ENCODE measurements at places on chromosomes 7 and 10. TPM values are rescaled to one million over a fixed set of nuclear protein-coding genes. Genes with fewer than 3 reads are reported as not detected.

- no peak for DNase-seq
- H3K4me3 ChIP-seq: no peak overlapping the region
- H3K27me3 ChIP-seq: no peaks in the 10 kb centered on the region
- no peaks in the 10 kb centered on the region for H3K36me3 ChIP-seq
These were observed 721.0 kb upstream of the LRRTM3 start for GRCh38 chr10:66204838-66205237.

- DNase-seq: no peak
- no peaks in the 10 kb centered on the region for H3K36me3 ChIP-seq
- H3K27me3 ChIP-seq: no peaks in the 10 kb centered on the region
- H3K4me3 ChIP-seq: no peak overlapping the region
- H3K27ac ChIP-seq: no peak overlapping the region
These were observed 30.1 kb downstream of the NUDCD3 start for GRCh38 chr7:44460325-44460724.

DNA sequence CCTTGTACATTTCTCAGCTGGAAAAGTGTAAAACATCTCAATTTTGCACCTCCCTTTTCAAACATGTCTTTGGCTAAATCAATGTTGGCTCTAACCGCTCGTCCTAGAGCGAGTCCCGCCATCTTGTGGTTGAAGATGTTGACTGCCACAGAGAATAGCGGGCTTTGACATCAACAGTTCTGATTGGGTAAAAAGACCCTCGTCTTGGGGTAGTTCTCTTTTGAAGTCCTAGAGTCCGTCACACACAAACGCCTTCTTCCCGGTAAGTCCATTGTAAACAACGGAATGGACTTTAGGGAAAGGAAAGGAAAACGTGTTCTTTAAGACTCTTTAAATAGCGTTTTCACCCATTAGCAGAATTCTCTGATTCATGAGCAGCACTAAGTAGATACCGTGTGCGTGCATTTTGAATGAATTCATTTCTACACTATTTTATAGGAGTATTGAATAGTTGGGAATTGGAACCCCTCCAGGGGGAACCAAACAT, 452 bp upstream of the RPP30 start:
- peak; percentile 65 for DNase-seq
- peaks cover 7% of the 10 kb centered on the region for H3K4me1 ChIP-seq
- H3K4me3 ChIP-seq: peak overlapping the region; percentile 69
- H3K27ac ChIP-seq: peak overlapping the region; percentile 35
- H3K27me3 ChIP-seq: no peaks in the 10 kb centered on the region
- peaks cover 10% of the 10 kb centered on the region for H3K36me3 ChIP-seq

PNLIPRP1 gene
- not detected for total RNA-seq

PON3 gene
- 19.7 TPM for total RNA-seq

DNA sequence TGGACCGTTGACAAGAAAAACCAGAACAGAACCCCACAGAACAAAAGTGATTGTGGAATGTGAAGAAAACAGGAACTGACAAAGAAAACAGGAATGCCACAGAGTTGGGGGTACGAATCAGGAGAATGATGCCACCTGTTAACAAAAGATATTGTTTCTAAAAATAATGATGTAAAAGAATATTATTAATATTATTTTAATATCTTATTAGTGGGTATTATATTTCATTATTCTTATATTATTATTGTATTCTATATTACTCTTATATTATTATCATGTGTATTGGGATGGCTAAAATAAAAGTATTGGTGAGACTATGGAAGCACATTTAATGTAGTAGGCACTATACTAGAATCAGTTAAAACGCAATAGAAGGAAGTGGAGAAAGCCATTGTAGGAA, 659.0 kb upstream of the PCDH15 start:
- H3K4me1 ChIP-seq: no peaks in the 10 kb centered on the region
- no peak for DNase-seq
- H3K27ac ChIP-seq: no peak overlapping the region
- no peaks in the 10 kb centered on the region for H3K27me3 ChIP-seq
- H3K4me3 ChIP-seq: no peak overlapping the region

GRCh38 chr10:42956045-42956444, 120.8 kb upstream of the RET start:
- H3K27me3 ChIP-seq: peaks cover 14% of the 10 kb centered on the region
- H3K4me1 ChIP-seq: peaks cover 6% of the 10 kb centered on the region
- no peak overlapping the region for H3K4me3 ChIP-seq
- no peaks in the 10 kb centered on the region for H3K36me3 ChIP-seq
- DNase-seq: no peak

- H3K4me1 ChIP-seq: peaks cover 12% of the 10 kb centered on the region
- no peaks in the 10 kb centered on the region for H3K27me3 ChIP-seq
- no peaks in the 10 kb centered on the region for H3K36me3 ChIP-seq
These were observed 339.8 kb downstream of the FRMD4A start for GRCh38 chr10:13990946-13991345.

DNA sequence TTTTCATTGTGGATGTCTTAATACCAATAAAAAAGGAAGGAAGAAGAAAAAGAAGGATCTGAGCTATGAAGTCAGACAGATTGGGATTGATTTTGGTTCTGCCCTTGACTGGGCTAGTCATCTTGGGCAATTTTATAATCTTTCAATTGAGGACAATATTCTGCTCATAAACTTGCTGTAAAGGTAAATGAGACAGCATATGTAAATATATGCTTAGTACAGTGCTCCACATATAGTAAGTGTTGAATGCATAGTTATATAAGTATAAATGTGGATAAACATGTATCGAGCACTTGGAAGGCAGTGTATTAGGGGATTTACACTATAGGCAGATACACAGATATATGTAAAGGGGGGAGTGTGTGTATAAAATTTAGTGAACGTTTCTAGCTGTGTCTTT, 85.1 kb downstream of the ST7 start:
- peaks cover 6% of the 10 kb centered on the region for H3K4me1 ChIP-seq
- no peaks in the 10 kb centered on the region for H3K36me3 ChIP-seq
- H3K4me3 ChIP-seq: no peak overlapping the region

PAPSS2 gene
- total RNA-seq: 183 TPM

GRCh38 chr7:69800495-69800894, 202.2 kb downstream of the AUTS2 start:
- H3K27me3 ChIP-seq: no peaks in the 10 kb centered on the region
- peak; percentile 68 for DNase-seq
- no peak overlapping the region for H3K27ac ChIP-seq
- no peak overlapping the region for H3K4me3 ChIP-seq
- H3K4me1 ChIP-seq: peaks cover 5% of the 10 kb centered on the region

RAPGEF5 gene
- total RNA-seq: 44.2 TPM

- H3K27me3 ChIP-seq: no peaks in the 10 kb centered on the region
- H3K36me3 ChIP-seq: no peaks in the 10 kb centered on the region
- no peak overlapping the region for H3K4me3 ChIP-seq
- no peak overlapping the region for H3K27ac ChIP-seq
These were observed 301.1 kb upstream of the COBL start for GRCh38 chr7:51617686-51618085.

DNA sequence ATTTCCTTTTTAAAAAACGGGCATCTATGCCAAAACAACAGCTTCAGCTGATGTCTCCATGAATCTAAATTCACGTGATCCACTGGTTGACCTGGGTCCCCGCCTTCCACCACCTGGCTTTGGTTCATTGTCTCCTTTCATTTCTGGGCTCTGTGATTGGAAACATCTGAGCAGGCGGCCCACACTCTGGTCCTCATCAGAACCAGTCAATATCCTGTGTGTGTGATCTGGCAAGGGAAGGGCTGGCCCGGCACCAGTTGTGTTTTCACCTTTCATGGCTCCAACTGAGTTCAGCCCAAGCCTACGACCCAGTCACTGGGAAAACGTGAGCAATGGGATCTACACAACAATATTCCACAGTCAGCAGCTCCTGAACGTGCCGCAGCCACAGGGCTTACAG, 46.2 kb downstream of the PARP12 start:
- no peak overlapping the region for H3K4me3 ChIP-seq
- H3K36me3 ChIP-seq: peaks cover 49% of the 10 kb centered on the region
- H3K27ac ChIP-seq: no peak overlapping the region
- no peaks in the 10 kb centered on the region for H3K4me1 ChIP-seq
- DNase-seq: no peak

- no peaks in the 10 kb centered on the region for H3K36me3 ChIP-seq
- no peak overlapping the region for H3K4me3 ChIP-seq
- DNase-seq: peak; percentile 19
- no peaks in the 10 kb centered on the region for H3K27me3 ChIP-seq
- no peak overlapping the region for H3K27ac ChIP-seq
These were observed 86.5 kb downstream of the OTUD1 start for GRCh38 chr10:23525406-23525805.

DNA sequence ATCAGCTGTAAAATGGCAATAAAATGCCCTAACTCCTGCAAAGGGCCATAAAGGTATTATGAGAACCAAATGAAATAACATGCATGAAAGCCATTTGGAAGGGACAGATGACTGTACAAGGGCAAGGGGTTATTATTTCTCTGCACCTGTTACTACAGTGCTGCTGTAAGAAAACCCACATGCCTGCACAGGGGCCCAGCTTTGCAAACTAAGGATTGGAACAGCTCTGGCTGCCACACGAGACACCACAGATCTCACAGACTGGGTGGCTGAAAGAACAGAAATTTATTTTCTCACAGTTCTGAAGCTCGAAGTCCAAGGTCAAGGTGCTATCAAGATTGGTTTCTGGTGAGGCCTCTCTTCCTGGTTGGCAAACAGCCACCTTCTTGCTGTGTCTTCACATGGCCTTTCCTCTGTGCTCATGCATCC, 409.0 kb upstream of the NRP1 start:
- no peak overlapping the region for H3K27ac ChIP-seq
- no peak overlapping the region for H3K4me3 ChIP-seq
- no peaks in the 10 kb centered on the region for H3K4me1 ChIP-seq
- no peaks in the 10 kb centered on the region for H3K36me3 ChIP-seq
- no peaks in the 10 kb centered on the region for H3K27me3 ChIP-seq

DNA sequence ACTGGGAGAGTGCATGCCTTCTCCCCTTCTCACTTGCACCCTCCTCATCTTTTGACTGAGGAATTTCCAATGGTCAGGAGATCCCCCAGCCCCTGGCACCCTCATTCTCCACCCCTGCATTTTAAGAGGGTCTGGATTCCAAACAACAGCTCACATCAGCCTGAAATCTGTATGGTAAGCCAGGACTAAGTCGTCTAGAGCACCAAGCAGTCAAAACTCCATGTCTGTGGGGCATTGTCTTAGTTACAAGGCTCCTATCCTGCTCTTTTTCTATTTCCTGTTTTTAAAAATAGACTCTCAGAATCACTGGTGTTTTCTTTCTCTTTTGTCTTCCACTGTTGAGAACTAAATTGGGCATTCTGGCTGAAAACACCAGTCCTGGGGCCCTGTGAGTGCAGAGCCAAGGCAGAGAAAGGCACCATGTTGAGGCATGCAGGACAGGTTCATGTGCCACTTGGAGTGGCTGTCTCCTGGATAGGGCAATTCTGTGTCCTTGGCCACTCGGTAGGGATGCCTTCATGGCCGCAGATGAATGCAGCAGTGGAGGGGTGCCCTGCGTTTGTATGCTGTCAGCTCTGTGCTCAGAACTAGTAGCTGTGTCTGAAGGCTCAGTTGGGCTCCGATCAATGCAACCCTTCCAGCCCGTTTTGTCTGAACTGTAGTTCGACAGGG, 216.6 kb upstream of the YAE1 start:
- H3K36me3 ChIP-seq: no peaks in the 10 kb centered on the region
- no peaks in the 10 kb centered on the region for H3K27me3 ChIP-seq
- DNase-seq: no peak
- H3K4me1 ChIP-seq: no peaks in the 10 kb centered on the region

DNA sequence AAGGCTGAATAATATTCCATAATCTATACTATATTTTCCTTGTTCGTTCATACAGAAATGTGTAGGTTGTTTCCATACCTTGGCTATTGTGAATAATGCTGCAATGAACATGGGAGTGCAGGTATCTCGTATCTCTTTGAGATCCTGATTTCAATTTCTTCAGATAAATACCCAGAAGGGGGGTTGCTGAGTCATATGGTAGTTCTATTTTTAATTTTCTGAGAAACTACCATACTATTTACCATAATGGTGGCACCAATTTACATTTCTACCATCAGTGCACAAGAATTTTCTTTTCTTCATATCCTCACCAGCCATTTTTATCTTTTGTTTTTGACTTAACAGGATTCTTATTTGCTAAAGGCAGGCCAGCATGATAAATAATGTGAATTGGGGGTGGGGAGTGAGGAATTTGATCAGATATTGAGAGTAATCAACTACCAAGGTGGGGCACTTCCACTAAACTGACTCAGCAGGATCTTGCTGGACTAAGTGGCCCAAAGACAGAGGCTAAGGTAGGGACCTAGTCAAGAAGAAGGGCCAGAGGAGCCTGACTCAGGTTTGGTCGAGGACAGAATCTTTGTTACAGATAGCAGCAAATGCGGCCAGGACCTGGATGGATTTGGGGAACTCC, 21.5 kb upstream of the CCSER2 start:
- no peaks in the 10 kb centered on the region for H3K36me3 ChIP-seq
- no peak overlapping the region for H3K4me3 ChIP-seq
- no peak overlapping the region for H3K27ac ChIP-seq
- DNase-seq: no peak
- H3K4me1 ChIP-seq: no peaks in the 10 kb centered on the region

KIF20B gene
- 10.9 TPM for total RNA-seq

- DNase-seq: peak; percentile 94
- H3K36me3 ChIP-seq: no peaks in the 10 kb centered on the region
- H3K27ac ChIP-seq: peak overlapping the region; percentile 38
- no peaks in the 10 kb centered on the region for H3K27me3 ChIP-seq
These were observed 25.8 kb downstream of the TMEM254 start for GRCh38 chr10:80104066-80104926.

- DNase-seq: no peak
- no peaks in the 10 kb centered on the region for H3K27me3 ChIP-seq
- peaks cover 42% of the 10 kb centered on the region for H3K4me1 ChIP-seq
These were observed 297.0 kb upstream of the PITRM1 start for GRCh38 chr10:3469639-3470020.

SEC24C gene
- 88.1 TPM for total RNA-seq

CEP55 gene
- total RNA-seq: 3.4 TPM

GDF2 gene
- total RNA-seq: not detected

DNA sequence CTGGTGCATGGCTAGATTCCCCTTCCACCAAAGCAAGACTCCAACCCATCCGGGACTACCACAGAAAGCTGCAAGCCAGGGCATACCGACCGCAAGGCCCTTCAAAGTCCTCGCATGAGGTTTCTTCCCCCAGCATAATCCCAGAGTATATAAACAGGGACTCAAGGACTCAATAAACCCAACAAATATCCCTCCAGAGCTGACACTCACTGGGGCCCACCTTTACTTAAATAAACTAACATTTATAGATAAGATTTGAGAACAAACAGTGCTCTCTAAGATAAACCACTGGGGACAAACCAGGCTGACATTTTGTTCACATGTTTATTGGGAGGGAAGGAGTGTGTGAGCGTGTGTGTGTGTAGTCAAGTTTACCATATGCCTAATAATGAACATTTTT, 138.2 kb downstream of the ADAM12 start:
- H3K4me1 ChIP-seq: no peaks in the 10 kb centered on the region
- no peak for DNase-seq
- H3K4me3 ChIP-seq: no peak overlapping the region
- H3K27ac ChIP-seq: no peak overlapping the region
- no peaks in the 10 kb centered on the region for H3K36me3 ChIP-seq
- no peaks in the 10 kb centered on the region for H3K27me3 ChIP-seq
